Naive thymus-derived CD4-positive, alpha-beta T cell (primary cell): ENCODE measurements at places on chromosomes 2 and 18.

DNA sequence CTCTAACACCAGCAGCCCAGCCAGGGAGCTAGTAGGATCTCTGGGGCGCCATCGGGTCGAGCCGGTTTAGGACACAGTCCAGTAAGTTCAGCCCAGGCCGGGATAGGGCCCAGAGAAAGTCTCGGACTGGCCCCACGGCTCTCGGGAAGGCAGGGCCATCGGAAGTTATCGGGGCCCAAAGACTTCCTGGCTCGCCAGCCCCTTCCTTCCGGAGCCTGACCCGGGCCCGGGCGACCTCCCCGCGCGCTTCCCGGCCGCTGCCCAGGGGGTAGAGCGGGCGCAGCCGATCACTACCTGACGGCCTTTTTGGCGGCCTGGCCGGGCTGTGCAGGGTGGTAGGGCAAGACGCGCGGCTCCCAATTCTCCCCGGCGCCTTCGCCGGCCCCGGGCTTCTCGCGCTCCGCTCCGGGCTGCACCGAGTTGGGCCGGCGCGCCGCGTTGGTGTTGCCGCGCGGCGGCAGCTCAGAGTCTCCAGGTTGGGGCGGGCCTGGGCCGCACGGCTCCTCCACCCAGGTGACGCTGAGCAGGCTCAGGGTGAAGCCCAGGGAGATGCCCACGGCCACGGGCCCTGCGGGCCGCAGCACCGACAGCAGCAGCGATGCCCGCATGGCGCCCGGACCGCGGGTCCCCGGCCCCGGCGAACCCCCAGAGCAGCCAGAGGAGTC is 546 bp downstream of the CHPF start:
- no peak for DNase-seq

GRCh38 chr2:202261531-202261930 is 4.0 kb upstream of the NOP58 start:
- DNase-seq = no peak

DNA sequence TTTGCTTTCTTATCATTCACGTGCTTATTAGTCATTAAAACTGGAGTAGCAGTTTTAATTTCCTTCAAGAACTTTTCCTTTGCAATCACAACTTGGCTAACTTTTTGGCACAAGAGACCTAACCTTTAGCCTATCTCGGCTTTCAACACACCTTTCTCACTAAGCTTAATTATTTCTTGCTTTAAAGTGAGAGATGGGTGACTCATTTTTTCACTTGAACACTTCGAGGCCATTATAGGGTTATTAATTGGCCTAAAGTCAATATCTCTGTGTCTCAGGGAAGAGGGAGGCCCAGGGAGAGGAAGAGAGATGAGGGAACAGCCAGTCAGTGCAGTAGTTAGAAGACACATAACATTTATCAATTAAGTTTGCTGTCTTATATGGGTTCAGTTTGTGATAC is 289.8 kb downstream of the RBM43 start:
- no peak for DNase-seq

DNA sequence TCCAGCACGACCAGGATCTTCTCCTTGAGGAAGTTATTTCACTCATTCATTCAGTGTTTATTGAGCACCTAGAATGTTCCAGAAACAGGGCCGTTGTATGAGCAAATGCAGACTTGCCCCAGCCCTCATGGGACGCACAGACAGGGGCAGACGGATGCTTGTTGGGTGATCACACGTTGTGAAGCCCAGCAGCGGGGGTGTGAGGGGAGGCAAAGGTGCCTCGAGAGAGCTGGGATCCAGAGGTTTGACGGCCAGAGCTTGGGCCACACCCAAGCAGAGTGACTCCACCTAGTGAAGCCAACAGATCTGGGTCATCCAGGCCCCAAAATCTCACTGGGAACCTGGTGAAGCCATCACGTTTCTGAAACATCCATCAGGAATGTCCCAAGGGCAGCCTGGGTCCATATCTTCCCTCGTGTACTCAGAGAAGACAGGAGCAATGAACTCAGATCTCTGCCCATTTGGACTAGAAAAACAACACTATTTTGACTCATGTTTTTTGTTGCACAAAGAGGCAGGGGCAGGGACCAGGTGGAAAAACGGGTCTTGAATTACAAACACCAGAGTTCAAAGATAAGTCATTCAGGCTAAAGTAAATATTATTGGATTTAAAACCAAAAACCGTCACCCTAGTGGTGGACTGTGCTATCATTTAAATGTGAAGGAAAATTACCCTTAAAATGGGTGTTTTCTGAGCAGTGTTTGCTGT is 54.9 kb upstream of the RBM44 start:
- no peak for DNase-seq

DNA sequence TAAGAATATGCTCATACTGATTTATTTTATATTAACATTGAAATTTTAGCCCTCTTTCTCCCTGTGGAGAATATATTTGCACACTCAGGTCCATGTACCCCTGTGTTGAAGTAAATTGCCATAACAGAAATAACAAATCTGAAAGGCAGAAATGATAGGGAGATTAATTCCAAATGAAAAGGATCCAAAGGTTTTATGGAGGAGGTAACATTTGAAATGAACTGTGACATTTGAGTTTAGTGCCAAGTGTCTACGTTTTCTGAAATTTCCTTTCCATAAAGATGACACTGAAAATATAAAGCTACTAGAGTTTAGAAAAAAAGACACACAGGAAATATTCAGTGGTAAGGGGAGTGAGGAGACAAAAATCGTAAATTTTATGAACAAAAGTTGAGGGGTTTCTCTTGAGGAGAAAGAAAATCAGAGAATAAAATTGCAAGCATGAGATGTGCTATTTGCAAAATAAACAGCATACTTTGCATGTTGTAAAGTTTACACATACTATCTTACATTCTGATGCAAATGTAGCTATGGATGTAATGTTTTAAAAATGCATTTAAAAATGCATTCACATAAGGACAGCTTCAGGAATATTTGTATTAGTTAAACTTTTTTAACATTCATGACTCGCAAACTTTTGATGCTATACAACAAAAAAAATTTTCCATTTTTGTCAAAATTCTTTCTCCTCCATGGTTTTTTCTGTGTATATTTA is 69.5 kb downstream of the BAZ2B start:
- DNase-seq = no peak
